ENCODE measurements at places on chromosomes 7 and 10. TPM values are rescaled to one million over a fixed set of nuclear protein-coding genes. Genes with fewer than 3 reads are reported as not detected.

DNA sequence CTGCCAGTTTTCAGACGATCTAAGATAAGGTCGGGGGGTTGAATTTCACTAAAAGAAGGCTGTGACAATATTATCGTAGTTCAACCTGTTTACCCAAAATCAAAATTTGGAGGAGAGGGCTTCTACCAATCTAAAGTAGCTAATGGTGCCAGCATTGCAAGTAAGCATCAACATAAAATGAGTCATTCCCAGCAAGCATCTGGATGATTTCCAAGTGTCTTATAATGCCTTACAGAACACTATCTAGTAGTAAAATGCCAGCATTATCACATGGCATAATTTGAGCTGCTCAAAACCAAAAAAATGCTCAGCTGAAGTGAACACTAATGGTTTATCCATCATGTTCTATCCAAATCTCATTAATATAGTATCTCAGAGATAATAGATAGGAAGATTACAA, 1193.9 kb downstream of the DNAJB9 start:
- no peak for DNase-seq

The MKI67 gene
- polyA plus RNA-seq, result 56.2 TPM

DNA sequence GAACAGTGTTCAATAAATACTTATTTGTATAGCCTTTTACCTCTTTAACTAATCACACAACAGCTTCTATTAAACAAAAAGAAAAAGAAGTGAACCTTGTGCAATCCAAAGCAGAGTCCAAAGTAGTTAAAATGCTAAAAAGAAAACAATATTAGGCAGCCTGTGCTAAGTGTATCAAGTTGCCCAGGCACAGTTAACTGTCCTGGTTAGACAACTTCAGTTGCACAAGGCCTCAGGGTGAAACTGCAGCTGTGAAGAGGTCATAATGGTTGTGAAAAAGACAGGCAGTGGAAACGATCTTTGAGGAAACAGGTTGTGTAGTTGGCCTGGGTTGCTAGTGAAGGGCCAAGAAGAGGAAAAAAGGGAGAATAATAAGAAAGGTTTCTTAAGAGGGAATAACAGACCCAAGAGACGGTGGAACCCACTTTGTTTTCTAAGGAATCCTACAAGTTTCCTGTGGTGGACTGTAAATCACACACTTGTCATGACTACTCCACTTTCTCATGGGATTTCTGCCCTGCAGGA, 6.0 kb upstream of the CROT start:
- DNase-seq, result peak; percentile 21

The CPVL gene
- polyA plus RNA-seq, result 53.3 TPM

DNA sequence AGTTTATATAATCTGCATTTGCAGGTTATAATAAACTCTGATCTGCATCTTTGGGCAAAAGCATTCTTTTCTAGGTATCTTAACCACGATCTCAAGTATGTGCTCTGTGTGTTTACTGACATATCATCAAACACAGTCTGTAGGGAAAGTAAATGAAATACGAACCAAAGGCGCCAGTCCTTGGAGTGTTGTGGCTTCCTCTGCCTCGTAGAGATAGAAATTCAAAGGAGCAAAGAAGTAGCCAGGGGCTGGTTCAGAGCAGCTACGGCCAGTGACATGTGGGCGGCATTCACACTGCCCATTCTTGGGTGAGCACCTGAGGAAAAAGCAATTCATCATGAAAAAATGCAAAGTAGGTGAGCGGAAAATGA, 38.7 kb downstream of the LAMB4 start:
- no peak for DNase-seq

- no peak for DNase-seq
Measured at GRCh38 chr10:110147961-110148360, 59.4 kb upstream of the MXI1 start.

The ACBD7 gene
- 9.0 TPM for polyA plus RNA-seq

GRCh38 chr10:49091450-49092210, 23.7 kb downstream of the VSTM4 start:
- no peak for DNase-seq

- no peak for DNase-seq
Measured at GRCh38 chr7:30479202-30480120, 877 bp upstream of the NOD1 start.

DNA sequence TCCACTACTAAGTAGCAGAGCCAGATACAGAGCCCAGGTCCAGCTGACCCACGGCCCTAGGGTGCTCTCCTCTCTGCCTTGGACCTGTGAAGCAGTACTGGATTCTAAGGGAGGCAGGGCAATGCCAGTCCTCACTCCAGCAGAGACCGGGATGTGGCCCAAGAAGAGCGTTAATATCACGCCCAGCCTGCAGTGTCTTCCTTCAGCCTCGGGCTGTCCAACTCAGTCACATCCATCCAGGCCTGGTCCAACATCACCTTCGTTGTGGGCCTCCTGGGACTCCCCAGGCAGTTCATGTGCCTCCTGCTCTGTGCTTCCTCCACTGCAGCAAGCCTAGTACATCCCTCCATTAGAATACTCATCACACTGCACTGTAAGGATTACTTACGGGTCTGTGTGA, 114.5 kb downstream of the GRID1 start:
- DNase-seq, result no peak

The NCF1 gene
- polyA plus RNA-seq, result 2.7 TPM

- no peak for DNase-seq
Measured at GRCh38 chr10:6136215-6137201, 47.7 kb downstream of the RBM17 start.

The ANXA11 gene
- polyA plus RNA-seq, result 144 TPM

DNA sequence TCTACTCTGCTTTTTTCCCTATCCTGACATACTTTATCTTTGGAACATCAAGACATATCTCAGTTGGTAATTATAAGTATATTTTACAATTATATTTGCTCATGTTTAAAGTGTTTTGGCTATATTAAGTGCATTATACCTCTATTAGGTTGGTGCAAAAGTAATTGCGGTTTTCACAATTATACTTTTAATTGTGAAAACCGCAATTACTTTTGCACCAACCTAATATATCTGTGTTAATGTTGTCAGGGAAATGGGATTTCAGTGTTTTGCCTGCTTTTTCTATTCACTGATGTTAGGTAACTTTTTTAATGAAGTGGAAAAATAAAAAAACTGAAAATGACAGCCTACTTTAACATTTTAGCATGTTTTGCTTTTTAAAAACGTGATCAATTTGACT, 11.6 kb downstream of the SLC26A4 start:
- no peak for DNase-seq

The RAB18 gene
- 143 TPM for polyA plus RNA-seq

The PARD3 gene
- 75.5 TPM for polyA plus RNA-seq

DNA sequence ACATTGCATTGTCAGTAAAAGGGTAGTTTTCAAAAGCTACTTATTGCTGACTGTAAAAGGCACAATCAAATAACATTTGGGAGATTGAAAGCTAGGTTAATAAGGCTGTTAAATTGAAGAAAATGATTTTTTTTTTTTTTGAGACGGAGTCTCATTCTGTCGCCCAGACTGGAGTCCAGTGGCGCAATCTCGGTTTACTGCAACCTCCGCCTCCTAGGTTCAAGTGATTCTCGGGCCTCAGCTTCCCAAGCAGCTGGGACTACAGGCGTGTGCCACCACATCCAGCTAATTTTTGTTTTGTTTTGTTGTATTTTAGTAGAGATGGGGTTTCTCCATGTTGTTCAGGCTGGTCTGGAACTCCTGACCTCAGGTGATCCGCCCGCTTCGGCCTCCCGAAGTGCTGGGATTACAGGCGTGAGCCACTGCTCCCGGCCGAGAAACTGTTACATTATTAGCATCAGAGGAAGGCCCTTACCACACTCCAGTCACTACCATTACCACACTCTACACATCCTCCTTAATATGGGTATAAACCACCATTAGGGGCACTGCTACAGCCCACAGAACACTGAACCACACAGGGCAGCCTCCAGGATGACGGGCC, 1.0 kb downstream of the CYP51A1 start:
- no peak for DNase-seq

The NKX2-3 gene
- not detected for polyA plus RNA-seq

GRCh38 chr7:7799138-7799537, 80.7 kb upstream of the RPA3 start:
- DNase-seq, result no peak

DNA sequence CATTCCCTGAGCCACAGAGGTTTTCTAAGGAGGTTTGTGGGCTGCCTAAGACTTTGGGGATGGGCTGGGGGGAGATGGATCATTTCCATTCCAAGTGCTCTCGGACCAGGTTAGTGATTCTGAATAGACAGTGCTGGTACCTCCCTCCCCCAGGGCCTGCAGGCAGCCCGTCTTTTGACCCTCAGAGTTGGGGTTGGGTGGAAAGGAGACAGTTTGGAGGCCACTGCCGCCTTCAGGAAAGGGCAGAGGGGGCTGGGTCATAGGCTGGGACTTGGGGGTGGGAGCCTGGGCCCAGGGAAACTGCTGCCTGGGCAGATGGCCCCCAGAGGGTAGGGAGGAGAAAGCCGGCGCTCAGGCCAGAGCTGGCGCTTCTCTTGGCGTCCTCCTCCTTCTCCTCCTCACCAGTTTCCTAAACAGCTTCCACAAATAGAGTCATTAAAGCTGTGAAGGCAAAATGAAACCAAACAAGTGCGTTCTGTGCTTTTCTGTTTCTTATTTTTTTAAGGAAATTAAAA, 4.4 kb downstream of the UNC5B start:
- DNase-seq, result no peak

Data from left renal pelvis (tissue), 4 donors.